ENCODE measurements at places on chromosomes 11 and 22. TPM values are rescaled to one million over a fixed set of nuclear protein-coding genes. Genes with fewer than 3 reads are reported as not detected.

DNA sequence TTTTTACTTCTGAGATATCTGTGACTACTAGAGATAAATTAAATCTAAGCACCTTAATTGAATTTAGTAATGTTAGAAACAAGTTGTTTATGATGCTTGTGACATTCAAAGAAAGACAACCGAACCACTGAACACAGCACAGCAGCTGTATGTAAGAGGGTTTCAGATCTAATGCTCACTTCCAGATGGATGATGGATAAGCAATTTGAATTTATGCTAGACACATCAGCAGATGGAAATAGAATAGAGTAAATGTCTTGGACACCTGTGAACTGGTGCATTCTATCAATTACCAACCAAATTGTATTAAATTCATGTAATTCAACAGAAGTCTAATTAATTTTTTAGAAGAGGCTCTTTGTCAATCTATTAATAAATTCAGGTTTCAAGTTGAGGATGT lies 306.3 kb downstream of the CNTN5 start:
- H3K36me3 ChIP-seq: no peaks in the 10 kb centered on the region
- H3K27ac ChIP-seq: no peak overlapping the region
- no peaks in the 10 kb centered on the region for H3K27me3 ChIP-seq
- no peak overlapping the region for H3K4me3 ChIP-seq
- no peaks in the 10 kb centered on the region for H3K4me1 ChIP-seq

The KCNK4 gene
- total RNA-seq: not detected

DNA sequence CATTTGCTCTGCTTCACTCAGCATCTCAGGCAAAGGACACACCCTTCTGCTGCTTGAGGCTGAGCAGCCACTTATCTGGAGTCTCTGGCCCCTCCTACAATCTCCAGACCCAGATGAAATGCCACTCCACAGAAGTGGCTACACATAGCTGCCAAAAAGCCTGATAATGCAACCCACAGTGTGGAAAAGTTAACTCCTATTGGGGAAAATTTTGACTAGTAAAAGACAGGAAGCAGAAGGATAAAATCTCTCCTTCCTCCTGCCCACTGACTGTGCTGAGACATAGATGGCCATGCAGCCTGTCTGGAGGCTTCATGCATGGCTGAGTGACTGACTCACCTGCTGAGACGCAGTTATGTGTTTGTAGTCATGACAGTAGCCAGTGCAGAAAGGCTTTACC lies 92.3 kb upstream of the TEAD1 start:
- peaks cover 11% of the 10 kb centered on the region for H3K4me1 ChIP-seq
- no peaks in the 10 kb centered on the region for H3K27me3 ChIP-seq
- no peaks in the 10 kb centered on the region for H3K36me3 ChIP-seq

The ELFN2 gene
- not detected for total RNA-seq
